Adrenal gland (tissue), 19 donors: ENCODE measurements at places on chromosomes 12 and 14. TPM values are rescaled to one million over a fixed set of nuclear protein-coding genes. Genes with fewer than 3 reads are reported as not detected.

KRT7 gene
- total RNA-seq: 1.3 TPM

GRCh38 chr12:131510431-131510830 is 200.5 kb upstream of the SFSWAP start:
- H3K27ac ChIP-seq: no peak overlapping the region
- H3K27me3 ChIP-seq: no peaks in the 10 kb centered on the region
- no peak overlapping the region for H3K4me3 ChIP-seq
- H3K4me1 ChIP-seq: no peaks in the 10 kb centered on the region

DNA sequence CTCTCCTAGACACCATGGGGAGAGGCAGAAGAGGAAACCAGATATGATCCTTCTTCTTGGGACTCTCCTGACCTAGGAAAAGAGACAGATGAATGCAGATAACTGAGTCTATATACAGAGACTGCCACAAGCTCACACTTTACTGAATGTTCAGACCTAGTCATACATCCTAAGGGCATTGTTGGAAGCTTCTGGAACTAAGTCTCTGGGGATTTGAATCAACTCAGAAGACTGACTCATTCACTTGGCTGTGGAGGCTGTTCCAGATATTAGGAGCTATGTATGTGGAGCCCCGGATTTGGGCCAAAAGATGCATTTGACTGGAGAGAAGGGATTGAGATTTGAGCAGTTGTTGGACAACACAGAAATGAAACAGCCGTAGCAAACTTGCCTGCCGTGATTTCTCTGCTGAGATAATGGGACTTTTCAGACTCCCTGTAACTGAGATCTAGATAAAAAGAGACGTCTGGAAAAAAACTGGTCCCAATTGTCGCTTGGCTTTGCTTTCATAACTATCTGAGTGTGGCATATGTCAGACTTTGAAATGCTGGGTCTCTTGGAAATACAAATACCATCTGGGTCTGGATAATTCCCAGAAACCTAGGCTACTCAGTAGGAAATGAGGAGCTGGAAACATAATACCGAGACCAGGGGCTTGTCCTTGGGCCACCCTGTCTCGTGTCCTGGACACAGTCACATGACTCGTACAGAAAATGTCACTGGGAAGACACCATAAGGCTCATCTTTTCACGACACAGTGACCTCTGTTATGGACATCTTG is 396.8 kb downstream of the NUAK1 start:
- peaks cover 4% of the 10 kb centered on the region for H3K4me1 ChIP-seq
- no peak overlapping the region for H3K4me3 ChIP-seq
- no peaks in the 10 kb centered on the region for H3K36me3 ChIP-seq
- DNase-seq: no peak
- no peaks in the 10 kb centered on the region for H3K27me3 ChIP-seq

- H3K27me3 ChIP-seq: no peaks in the 10 kb centered on the region
- peaks cover 16% of the 10 kb centered on the region for H3K36me3 ChIP-seq
- H3K4me1 ChIP-seq: no peaks in the 10 kb centered on the region
- no peak for DNase-seq
These were observed 71.9 kb upstream of the POC1B start for GRCh38 chr12:89597770-89598169.

- no peaks in the 10 kb centered on the region for H3K36me3 ChIP-seq
- H3K4me3 ChIP-seq: no peak overlapping the region
- H3K27ac ChIP-seq: no peak overlapping the region
- DNase-seq: no peak
These were observed 349.5 kb downstream of the C12orf75 start for GRCh38 chr12:105679982-105680381.
